ENCODE measurements at places on chromosomes 6 and 20.
A peak's percentile ranks its signal among the peaks of the same experiment; 100 is the strongest.

DNA sequence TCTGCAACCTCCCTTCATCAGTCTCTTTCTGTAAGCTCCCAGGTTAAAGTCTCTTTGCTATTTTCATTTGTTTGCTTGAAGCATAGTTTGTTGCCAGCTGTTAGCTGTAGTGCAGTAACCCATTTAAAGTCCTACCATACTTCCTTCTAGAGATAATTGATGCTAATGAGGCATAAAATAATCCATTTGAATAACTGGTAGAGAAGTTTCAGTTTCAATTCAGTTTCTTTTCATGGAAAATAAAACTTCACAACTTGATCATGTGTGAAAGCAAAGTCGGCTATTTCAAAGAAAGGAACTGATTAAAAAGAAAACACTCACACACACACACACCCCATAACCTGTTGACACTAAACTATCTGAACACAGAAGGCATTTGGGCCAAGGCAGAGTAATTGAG, 68.5 kb upstream of the TENT5A start:
- no peak for DNase-seq

- DNase-seq, result peak; percentile 31
Observed at GRCh38 chr6:135722679-135723078, 128.8 kb upstream of the PDE7B start.

DNA sequence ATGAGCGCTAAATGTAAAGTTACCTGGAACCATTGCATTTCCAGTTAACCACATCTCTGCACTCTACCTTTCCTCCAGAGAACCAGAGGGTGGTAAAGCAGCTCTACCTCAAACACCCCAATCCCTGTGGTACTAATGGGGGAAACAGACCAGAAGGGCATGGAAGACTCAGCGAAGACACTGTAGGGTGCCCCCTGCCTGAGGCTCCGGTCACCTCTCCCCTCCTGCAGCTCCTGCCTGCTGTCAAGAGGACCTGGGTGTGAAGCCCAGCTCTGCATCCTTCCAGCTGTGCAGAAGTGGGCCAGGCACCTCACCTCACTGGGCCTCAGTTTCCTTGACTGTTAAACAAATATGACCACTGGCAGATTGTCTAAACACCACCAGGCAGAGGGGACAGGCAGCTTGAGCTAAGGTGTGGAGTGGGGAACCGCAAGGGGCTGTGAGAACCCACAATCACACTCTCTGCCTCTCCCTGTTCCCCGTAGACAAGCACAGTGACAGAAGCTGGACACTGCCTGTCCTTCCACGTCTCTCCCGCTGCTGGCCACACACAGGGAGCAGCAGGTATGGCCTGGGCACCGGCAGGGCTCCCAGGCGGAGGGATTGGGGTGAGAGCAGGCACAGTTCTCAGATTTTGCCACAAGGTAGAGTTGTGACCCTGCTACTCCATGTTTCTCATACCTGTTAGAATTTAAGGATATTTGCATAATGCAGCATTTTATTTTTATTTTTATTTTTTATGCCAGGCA, 9.1 kb upstream of the BPIFA2 start:
- no peak for DNase-seq

DNA sequence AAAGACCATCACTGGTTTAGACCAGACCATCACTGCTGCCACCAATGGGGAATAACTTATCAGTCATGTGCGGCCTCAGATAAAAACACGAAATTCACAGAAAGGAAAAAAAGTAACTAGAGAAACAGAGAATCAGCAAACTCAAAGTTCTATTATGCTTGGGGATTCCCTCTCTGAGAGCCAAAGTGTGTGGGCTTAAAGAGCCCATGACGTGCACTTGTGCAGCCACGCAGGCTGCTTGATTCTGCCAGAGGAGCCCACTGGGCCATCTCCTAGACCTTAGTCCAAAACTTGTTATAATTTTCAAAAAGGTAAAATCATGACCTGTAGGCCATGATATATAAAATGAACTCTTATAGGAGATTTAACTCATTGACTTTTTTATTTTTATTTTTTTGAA, 15.2 kb downstream of the RAB44 start:
- no peak for DNase-seq

GRCh38 chr6:107800564-107801164, 23.4 kb downstream of the SCML4 start:
- DNase-seq, result no peak

Measured in stimulated activated naive CD8-positive, alpha-beta T cell treated with anti-CD3 and anti-CD28 coated beads, Interleukin-15, Interleukin-2, amounts not matched to agents 100 U/mL and 50 U/mL, for 24 hours (primary cell).